Uterus (tissue), 4 donors: ENCODE measurements at places on chromosomes 13 and 19.
A peak's percentile ranks its signal among the peaks of the same experiment; 100 is the strongest.

GRCh38 chr19:911197-912033 lies 1.6 kb downstream of the R3HDM4 start:
- DNase-seq, result no peak

DNA sequence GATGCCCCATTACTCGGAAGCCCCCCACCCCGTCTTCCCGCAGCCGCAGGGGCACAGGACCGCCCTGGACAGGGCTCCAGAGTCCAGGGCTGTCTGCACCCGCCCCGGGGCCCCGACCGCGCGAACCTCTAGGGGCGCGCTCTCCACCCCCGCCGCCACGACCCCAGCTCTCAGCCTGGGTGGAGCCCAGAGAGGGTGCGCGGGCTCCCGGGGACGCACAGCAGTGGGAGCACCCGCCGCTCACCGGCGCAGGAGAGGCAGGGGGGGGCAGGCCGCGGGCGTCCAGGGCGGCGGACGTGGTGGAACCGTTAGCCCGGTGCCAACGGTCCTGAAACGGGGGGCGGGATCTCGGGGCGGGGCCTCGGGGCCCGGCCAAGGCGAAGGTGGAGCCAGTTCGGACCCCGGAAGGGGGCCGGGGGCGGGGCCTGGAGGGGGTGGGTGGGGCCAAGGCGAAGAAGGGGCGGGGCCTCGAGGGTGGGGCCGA lies at the start of gene ATP8B3:
Gene ATP8B3 (minus strand): TSS at position 335 of the 484 bp plus-strand sequence. CDS start 540 bp downstream, outside the sequence.
- no peak for DNase-seq

GRCh38 chr19:39833464-39834286 lies at the start of gene DYRK1B:
DYRK1B (minus strand) TSS chr19:39834162; CDS start chr19:39831867, 2,295 bp downstream.
- DNase-seq, result peak; percentile 98

- DNase-seq, result no peak
Measured at GRCh38 chr13:100633461-100633860, 41.1 kb downstream of the TMTC4 start.

DNA sequence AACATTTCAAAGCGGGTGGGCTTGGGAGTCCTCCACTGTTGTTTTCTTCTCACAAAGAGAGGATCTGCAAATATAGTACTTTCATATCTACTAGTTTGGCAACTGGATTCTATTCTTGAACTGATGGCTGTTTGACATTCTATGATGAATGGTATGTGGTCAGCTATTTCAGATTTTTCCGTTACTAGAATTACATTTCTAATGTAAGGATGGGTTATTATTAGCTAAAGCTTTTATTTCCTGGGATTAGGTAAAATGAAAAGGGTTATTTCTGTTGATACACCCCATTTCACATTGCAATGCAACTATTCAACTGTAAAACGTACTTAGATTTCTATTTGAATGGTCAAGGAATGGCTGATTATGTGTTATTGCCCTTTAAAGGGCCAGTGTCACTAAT lies 629.7 kb downstream of the DACH1 start:
- no peak for DNase-seq

GRCh38 chr19:14094854-14095253 lies 4.3 kb upstream of the SAMD1 start:
- DNase-seq, result no peak

DNA sequence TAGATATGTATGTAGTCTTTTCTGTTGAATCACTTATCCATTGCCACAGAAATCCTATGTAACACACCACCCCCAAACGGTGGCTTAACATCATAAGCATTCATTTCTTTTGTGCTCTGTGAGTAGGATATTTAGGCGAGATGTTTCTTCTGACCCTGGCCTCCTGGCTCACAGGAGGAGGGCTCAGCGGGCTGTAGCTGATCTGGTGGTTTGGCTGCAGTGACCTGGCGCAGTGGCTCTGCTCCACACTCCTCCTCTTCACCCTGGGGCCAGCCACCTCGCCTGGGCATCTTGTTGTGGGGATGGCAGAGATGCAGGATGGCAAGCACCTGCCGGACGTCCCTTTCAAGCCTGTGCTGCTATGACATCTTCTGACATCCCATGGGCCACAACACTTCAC lies 147.1 kb upstream of the IRS2 start:
- no peak for DNase-seq

DNA sequence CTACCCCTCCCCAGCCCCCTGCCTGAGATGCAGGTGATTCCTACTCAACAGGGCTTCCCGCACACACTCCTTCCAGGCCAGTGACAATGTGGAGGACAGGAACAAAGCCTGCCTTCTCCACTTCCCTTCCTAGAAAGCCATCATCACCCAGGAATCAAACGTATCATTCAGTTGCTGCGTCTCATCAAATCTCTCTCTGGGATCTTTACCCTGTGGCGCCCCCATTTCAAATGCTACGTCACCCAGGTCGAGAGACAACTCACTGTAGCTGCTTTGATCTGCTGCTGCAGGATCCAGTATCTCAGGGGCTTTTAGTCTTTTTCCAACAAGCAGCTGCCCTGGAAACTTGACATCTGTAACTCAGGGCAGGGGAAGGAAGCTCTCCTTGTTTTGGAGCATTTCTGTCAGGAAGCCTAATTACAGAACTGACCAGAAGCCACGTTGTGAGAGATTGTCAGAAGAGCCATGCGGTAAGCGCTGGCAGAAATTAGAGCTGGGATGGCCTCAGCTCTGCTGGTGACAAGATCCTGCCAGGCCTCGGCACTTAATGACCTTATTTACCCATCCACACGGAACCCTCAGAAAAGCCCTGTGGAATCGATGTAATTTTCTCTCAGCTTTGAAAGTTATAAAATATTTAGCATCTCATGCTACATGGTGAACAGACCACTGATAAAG lies 140.5 kb downstream of the STK24 start:
- DNase-seq, result no peak

GRCh38 chr13:73090116-73090822 lies 31.5 kb downstream of the KLF5 start:
- DNase-seq, result no peak

GRCh38 chr19:6800991-6801484 lies 28.5 kb downstream of the VAV1 start:
- no peak for DNase-seq

GRCh38 chr13:20942938-20943559 lies 40.5 kb upstream of the XPO4 start:
- DNase-seq, result peak; percentile 30

GRCh38 chr19:29680447-29680846 lies 15.2 kb downstream of the PLEKHF1 start:
- no peak for DNase-seq

GRCh38 chr19:39111593-39112199 lies 13.9 kb upstream of the PAK4 start:
- DNase-seq, result no peak

GRCh38 chr13:79866436-79866835 lies 385.5 kb downstream of the NDFIP2 start:
- DNase-seq, result no peak
